Omental fat pad (tissue), 4 donors: ENCODE measurements at places on chromosomes 16 and 17.

DNA sequence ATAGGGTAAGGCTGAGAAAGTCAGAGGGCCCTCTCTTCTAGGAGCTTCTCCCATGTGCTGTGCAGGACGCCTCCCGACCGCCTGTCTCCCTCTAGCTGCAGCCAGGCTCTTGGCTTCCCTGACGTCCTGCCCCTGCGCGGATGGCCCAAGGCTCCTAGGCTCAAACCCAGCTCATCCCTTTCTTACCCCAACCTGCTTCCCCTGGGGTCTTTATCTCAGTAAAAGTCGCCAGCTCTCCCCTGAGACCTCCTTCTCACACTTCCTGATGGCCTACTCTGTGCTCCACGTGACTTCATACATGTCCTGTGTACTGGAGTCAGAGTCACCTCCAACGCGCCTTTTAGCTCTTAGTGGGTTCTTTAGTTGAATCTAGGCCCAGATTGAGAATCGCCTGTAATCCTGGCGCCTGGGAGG is 1.1 kb upstream of the ZNF747 start:
- no peak for DNase-seq

GRCh38 chr16:14310519-14310991 is 239.4 kb downstream of the MRTFB start:
- DNase-seq, result no peak

DNA sequence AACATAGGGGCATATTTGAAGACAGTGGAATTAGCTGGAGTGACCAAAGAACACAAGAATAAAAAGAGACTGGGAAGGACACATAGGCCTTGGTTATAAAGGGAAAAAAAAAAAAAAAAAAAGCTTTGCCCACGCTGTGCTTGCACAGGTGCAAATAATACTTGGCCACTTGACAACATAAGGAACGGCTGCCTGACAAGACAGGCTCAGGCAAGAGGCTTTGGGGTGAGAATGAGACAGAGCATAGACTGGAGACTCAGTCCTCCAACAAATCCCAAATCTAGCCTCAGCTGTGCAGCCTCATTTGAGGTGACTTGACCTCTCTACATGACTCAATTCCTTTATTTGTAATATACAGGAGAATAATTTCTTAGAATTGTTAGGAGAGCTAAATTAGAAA is 332.8 kb upstream of the DYNLRB2 start:
- no peak for DNase-seq

- DNase-seq, result no peak
These were observed 24.4 kb downstream of the SRL start for GRCh38 chr16:4217204-4218131.

GRCh38 chr17:49637739-49638138 is 40.2 kb downstream of the SPOP start:
- DNase-seq, result no peak

- no peak for DNase-seq
These were observed 37.5 kb upstream of the BHLHA9 start for GRCh38 chr17:1232786-1233185.

GRCh38 chr16:75244844-75245758 is 6.3 kb downstream of the BCAR1 start:
- no peak for DNase-seq

GRCh38 chr16:66254751-66255150 is 111.7 kb upstream of the CDH5 start:
- no peak for DNase-seq

DNA sequence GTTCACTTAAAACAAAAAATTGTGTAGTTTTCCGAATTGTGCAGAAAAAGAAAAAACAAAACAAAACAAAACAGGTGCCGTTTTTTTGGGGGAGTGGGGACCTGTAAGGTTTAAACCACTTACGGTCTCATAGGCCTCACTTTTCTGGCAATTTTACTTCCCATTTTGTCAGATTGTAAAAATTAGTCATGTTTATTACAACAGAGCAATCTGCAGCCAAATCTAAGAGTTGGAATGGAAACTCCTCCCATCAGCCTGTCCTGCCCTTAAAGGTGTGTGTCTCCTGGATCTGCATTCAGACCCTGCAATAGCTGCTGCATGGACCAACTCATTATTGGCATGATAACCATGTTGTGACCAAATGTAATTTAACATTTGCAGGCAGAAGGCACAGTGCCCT is 8.2 kb upstream of the SALL1 start:
- no peak for DNase-seq

GRCh38 chr16:63945806-63946205 is 1176.1 kb downstream of the CDH11 start:
- no peak for DNase-seq

GRCh38 chr16:24013864-24014645 is 178.3 kb downstream of the PRKCB start:
- no peak for DNase-seq

GRCh38 chr17:76912421-76913164 is 44.4 kb downstream of the MGAT5B start:
- no peak for DNase-seq

- no peak for DNase-seq
These were observed 8.6 kb upstream of the SOST start for GRCh38 chr17:43767053-43767712.

- no peak for DNase-seq
These were observed 128.7 kb upstream of the ZFHX3 start for GRCh38 chr16:73176577-73177013.

DNA sequence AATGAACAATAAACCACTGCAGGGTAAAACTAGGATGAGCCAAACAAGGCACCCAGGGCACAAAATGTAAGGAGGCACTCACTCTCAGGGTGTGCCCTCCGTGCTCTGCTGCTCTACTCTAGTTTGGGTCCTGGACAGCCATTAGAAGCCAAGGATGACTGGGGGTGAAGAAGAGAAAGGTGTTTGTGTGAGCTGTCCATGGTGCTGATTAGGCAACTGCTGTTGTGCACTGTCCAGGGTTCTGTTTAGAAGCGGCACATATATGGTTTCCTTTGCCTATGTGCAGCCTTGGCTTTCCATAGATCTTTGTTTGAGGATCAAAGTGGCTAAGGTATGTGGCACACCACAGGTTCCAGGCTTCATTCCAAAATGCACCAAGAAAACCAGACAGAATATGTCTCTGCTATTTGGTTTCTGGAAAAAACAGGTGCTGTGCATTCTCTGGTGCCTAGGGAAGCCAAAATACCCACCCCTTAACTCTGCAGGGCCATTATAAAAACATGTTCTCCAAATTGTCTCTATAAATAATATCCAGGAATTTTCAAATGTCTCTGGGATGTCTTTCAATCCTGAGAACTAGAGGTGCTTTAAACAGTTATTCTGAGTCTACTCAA is 123.5 kb downstream of the CBLN1 start:
- DNase-seq, result no peak

DNA sequence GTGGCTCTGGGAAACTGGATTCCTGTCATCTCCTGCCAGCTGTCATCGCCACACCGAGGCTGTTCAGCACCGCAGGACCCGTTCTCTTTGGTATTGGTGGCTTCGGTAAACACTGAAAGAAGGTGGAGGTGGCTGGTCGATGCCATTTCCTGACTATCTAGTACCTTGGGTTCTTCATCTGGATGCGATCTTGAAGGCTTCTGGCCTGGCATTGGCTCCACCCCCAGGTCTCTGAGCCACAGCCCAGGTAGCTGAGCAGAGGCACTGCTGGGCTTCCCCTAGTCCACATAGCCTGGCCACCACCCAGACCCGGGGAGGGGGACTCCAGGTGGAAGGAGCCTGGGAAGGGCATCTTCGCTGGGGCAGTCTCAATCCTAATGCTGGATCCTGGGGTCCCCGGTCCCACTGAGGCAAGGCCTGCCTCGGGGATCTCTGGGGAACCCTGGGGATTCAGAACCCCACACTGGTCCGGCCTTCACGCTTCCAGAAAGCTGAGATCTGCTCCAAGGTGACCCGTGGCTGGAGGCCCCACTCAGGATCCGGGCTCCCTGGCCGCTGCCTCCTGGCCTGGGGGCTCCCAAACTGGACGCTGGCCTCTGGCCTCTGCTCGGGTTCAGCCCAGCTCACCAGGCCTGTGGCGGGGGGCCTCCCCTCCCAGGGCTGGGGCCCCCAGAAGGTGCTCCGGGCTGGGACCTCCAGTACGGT is 1.8 kb downstream of the C16orf54 start:
- DNase-seq, result no peak

GRCh38 chr17:40846515-40847144 is 20.4 kb downstream of the KRT12 start:
- DNase-seq, result no peak

DNA sequence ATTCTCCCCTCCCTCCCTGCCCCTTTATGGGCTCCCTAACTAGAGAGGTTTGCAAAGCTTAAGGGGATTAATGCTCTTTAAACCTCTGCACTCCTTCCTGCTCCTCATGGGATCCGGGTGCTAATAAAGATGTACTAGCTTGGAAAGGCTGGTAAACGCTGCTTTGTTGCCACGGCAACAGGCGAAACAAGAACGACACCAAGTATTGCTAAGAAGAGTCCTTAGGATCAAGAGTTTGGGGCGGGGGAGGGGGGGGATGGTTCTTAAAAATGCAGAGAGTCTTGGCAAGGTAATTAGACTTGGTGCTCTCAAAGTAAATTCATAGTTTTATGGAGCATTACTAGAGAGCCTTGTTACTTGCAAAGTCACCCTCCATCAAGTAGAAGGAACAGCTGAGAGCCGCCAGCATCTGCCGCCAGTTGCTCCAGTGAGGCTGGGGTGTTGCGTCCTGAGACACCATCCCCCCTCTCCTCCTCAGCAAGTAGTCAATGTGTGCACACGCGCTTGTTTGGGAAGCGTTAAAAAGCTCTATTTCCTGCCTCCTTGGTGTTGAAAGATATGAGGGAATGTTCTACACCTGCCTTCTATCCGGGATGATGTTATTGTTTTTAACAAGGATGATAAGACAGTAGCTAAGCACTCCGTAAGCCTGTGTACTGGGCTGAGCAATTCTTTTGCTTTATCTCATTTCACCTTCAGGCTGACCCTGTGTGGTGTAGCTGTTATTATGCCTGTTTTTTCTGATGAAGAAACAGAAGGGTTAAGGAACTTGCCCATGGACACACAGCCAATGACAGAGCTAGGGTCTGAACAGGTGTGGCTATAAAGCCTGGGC is 190.9 kb downstream of the CCDC182 start:
- no peak for DNase-seq

DNA sequence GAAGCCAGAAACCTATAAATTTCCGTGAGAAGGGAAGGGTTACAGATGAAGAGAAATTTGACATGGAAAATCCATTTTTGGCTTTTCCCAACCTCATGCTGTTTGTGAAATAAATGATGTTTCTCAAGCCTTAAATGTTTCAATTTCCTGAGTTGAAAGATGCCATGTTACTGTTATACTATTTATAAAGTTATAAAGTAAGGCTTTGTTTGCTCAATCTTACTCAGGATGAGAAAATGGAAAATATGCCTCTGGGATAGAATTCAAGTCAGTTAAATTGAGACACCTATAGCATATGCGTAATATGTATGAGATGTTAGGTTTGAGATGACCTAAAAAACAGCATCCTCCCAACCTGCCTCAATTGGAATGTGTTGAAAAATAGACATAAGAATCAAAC is 19.9 kb upstream of the FAM20A start:
- no peak for DNase-seq

GRCh38 chr16:11374255-11374654 is 29.0 kb downstream of the RMI2 start:
- no peak for DNase-seq

- DNase-seq, result no peak
These were observed 738.3 kb downstream of the WWOX start for GRCh38 chr16:78837706-78838105.

GRCh38 chr17:27912964-27913363 is 19.8 kb upstream of the LYRM9 start:
- no peak for DNase-seq

DNA sequence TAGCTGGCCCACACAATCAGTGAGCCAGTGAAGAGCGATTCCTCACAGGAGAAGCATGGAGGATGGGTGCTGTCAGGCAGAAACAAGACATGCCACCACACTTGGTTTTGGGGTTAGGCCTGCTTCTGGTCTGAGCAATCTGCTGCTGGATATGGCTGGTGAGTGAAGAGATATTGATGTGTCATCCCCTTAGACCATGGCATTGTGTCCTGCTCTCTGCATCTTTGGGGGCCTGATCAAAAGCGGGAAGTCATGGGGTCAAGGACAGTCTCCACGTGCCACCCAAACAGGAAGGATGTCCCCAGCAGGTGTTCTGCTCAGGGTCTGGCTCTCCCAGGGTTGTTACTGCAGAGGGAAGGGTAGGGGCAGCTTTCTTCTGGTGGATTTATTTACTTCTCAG is 140.7 kb downstream of the PRKCB start:
- no peak for DNase-seq

GRCh38 chr16:78593352-78593751 is 493.9 kb downstream of the WWOX start:
- DNase-seq, result no peak

DNA sequence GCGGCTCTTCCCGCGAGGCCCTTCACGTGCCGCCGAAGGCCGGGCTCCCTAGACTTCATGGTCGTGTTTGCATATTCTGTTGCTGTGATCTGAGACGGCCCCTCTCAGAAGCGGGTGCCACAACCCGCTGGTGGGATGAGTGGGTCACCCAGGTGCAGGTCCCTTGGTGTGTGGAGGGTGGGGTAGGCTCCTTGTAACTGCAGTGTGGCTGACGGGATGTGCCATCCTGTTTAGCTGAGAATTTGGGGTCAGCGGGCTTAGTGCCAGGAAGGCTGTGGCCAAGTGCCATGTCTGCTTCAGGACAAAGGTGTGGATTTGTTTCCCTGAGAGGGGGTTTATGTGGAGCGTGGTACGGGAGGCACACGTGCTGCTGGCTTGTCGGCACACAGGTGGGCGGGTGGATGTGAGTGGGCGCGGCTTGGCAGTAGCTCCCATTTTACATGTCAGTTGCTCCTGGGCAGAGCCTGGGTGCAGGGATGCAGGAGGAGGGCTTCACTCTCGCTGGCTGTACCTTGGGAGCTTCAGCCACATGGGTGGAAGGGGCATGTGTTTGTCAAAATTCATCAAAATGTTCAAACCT is 9.2 kb upstream of the WFIKKN1 start:
- no peak for DNase-seq

- DNase-seq, result no peak
These were observed 56.2 kb downstream of the MAP2K6 start for GRCh38 chr17:69470702-69471101.

DNA sequence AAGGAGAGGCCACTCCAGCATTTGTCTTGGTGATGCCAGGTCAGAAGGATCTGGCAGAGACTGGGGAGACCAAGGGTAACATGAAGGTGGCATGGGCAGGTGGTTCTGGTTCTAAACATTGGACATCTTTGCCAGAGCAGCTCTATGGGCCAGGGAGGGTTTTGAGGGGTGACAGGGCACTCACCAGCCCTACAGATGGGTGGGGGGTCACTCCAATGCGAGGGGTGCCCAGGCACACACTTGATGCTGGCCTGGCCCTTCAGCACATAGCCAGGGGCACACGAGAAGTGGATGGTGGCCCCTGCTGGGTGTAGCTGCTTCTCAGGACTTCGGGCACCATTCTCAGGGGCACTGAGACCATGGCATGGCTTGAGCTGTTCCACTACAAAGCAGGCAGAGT is 5.5 kb upstream of the PHF12 start:
- DNase-seq, result no peak

DNA sequence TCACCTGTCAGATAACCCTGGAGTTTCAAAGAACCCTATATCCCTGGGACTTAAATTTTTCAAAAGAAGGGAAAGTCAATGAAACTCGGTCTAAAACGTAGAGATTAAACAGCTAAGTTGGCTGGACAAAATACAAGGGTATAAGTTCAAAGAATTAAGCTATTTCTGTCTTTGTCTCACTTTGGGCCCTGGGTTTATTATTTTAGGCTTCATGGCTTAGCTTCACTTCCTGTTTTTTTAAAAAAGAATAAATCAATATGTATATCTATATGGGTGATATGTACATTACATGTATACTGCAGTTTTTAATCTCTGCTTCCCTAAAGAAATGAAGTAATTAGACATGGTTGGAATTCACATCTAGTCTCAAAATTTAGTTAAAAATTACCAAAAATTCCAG is 132.3 kb downstream of the TRIM37 start:
- no peak for DNase-seq
